ENCODE measurements at places on chromosomes 1 and 21.

- no peak for DNase-seq
Observed at GRCh38 chr1:27525296-27526272, 35.6 kb upstream of the WASF2 start.

- no peak for DNase-seq
Observed at GRCh38 chr1:27719286-27720251, 6.2 kb upstream of the FAM76A start.

GRCh38 chr1:111911776-111912515, 77.5 kb downstream of the KCND3 start:
- no peak for DNase-seq

- no peak for DNase-seq
Observed at GRCh38 chr21:25887166-25887565, 152.4 kb downstream of the GABPA start.

- DNase-seq = peak; percentile 85
Observed at GRCh38 chr1:245788269-245788668, 633.5 kb downstream of the KIF26B start.

DNA sequence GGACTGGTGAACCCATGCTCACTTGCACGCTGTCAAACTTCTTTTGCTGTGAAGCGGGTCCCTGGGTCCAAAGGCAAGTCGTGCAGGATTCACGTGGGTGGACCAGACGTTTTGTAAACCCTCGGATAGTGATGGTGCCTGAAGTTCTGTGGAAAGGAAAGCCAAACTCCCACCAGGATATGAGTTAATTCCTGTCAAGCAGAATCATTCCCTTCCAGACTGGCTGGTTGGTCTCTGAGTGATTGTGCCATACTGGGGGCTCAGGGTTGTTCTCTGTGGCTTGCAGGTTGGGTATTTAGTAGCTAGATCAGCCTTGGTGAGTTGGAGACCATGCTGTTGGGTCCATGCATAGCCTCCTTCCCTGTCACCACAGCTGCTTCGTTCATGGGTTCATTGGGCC, 32.7 kb upstream of the IGSF5 start:
- no peak for DNase-seq

DNA sequence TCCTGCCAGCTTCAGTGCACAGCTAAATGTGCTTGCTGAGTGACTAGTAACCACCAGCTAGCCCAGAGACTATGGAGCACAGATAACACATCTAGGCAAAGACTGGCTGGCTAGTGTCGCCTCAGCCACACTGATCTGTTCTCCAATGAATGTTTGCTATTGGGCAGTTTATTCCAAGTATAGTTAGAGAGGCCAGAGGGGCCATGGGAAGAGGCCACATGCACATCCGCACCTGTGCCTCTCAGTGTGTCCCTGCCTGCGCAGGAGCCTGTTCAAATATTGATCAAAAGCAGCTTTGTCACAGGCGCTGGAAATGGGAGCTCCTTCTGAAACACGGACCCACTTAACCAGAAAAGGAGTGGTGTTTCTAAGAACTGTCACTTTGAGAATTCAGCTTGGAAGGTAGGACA, 51.3 kb upstream of the ATP1A1 start:
- DNase-seq = no peak

GRCh38 chr1:114353262-114353661, 157.7 kb downstream of the TRIM33 start:
- peak; percentile 84 for DNase-seq

- no peak for DNase-seq
Observed at GRCh38 chr1:162248854-162249535, 127.7 kb downstream of the SPATA46 start.

DNA sequence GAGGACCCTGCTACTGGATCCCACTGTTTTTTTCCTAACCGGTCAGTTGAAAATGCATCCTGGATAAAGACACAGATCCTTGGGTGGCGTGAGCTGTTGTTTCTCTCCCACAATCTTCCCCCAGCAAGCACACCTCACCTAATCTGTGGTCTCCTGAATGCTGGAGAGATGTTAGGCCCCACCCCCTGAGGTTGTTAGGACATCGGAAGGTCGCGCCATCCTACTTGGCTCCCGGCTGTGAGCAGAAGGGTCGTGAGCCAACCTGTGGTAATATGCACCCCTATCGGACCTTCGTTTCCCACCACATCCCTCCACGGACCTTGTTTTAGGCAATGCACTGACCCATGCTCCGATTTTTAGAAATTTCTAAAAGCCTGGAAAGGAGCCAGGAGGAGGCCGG, 89.9 kb upstream of the IPO9 start:
- no peak for DNase-seq

GRCh38 chr1:9538669-9539164, 548 bp upstream of the SLC25A33 start:
- no peak for DNase-seq

DNA sequence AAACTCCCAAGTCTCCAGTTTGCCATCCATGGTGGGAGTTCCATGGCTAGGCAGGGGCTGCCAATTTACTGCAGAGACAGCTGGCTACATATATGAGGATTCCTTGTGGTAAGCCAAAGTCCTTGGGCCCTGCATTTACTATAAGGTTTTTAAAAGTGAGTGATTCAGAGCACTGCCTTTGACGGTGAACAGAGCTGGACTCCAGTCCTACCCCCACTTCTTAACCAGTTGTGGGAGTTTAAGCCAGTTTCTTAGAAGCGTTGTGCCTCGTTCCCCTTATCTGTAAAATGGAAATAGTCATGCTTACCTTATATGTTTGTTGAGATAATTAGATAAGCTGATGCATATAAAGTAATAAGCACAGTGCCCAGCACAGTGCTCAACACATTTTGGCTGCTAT, 64.6 kb downstream of the LRIG2 start:
- no peak for DNase-seq

- DNase-seq = no peak
Observed at GRCh38 chr1:41051022-41051421, 29.5 kb upstream of the SLFNL1 start.

DNA sequence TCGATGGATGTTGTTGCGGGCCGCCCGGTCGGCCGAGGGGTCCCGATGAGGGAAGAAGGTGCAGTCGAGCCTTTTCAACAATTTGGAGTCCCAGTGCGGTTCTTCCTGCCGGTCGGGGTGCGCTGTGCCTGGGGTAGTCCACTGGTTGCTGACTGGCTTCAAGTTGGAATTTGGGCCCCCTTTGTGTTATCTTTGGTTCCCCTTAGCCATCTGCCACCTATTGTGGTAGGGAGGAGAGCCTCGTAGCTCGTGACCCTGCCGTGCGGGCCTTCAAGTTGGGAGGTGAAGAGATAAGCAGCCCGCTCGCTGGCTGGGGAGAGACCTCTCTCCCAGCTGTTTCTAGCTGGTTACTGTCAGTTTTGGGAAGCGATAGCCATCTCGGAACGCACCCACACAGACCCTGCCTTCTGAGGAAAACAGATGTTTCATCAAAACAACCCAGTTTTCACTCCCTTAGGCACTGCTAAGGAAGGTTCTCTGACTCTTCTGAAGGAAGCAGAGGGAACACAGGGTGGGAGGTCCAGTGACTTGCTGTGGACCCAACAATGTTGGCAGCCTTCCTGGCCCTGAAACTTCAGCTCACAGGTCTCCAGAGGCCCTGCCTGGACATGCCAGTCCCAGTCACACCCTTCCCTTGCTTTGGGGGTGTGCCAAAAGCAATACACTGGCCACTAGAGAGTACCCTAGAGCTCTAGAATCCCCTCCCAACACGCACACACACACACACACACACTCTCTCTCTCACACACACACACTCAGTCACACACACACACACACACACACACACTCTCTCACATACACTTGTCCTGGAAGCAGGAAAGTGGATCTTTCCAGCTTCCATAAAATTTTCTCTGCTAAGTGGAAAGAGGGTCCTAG, 1.0 kb downstream of the BTG2 start:
- DNase-seq = peak; percentile 79

GRCh38 chr21:42093991-42094421, 22.9 kb downstream of the UMODL1 start:
- DNase-seq = peak; percentile 75

DNA sequence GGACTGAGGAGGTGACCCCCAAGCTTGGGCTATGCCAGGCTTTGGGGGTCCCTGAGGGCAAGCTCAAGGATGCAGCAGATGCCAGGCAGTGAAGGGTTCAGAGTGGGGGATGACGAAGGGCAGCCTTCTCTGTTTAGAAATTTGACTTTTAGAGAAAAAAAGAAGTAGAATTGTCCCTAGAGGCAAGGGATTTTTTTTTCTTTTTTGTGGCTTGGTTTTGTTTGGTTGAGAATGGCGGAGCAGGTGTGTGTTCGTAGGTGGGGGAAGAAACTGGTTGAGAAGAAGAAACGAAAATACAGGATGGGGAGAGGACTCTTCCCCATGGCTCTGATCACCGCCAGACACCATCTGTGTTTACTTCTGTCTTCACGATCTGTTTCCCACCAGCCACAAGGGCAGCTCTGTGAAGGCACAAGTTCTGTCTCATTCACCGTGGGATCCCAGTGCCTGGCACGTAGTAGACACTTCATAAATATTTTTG, 8.2 kb downstream of the PLA2G5 start:
- no peak for DNase-seq

- peak; percentile 2 for DNase-seq
Observed at GRCh38 chr1:247487057-247487456, 29.2 kb upstream of the OR2B11 start.

DNA sequence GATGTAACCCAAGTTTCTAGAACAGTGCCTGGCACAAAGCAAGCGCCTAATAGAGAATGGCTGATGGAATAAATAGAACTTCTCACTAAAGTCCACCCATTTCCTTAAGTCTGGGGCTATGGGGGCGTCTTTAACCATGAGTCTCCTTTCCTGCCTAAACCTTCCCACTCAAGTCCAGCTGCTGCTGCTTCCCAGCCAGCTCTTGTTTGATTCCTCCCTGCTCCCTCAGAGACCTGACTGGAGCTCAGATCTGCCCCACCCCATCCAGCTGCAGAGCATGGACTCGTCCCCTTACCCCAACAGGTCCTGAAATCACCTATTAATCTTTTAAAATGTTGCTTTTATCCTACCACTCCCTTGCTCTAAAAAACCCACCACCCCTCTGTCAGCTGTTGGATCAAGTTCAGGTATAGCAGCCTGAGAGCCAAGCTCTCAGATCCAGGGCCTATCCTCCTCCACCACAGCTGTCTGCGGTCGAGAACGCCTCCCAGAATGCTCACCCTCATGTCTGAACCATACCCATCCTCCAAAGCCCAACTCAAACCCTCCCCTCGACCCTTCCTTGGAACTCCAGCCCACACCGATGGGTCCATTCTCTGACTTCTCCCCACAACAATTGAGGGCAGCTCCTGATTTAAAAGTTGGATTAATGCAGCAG, 12.8 kb upstream of the GALNT2 start:
- no peak for DNase-seq

DNA sequence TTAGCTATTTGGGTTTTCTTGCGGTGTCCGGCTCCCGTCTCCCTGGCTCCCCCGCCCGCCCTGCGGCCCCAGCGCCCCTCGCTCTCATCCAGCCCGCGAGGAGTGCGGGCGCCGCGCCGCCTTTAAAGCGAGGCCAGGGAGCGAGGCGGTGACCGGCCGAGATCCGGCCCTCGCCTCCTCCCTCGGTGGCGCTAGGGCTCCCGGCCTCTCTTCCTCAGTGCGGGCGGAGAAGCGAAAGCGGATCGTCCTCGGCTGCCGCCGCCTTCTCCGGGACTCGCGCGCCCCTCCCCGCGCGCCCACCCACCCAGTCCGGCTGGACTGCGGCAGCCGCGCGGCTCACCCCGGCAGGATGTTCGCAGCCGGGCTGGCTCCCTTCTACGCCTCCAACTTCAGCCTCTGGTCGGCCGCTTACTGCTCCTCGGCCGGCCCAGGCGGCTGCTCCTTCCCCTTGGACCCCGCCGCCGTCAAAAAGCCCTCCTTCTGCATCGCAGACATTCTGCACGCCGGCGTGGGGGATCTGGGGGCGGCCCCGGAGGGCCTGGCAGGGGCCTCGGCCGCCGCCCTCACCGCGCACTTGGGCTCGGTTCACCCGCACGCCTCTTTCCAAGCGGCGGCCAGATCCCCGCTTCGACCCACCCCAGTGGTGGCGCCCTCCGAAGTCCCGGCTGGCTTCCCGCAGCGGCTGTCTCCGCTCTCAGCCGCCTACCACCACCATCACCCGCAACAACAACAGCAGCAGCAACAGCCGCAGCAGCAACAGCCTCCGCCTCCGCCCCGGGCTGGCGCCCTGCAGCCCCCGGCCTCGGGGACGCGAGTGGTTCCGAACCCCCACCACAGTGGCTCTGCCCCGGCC, 492 bp downstream of the HLX start:
- no peak for DNase-seq
